CD4-positive, alpha-beta T cell treated with Interleukin-17A for 1 hour (primary cell): ENCODE measurements at places on chromosomes 6 and 20.
A peak's percentile ranks its signal among the peaks of the same experiment; 100 is the strongest.

- DNase-seq: peak; percentile 11
Observed at GRCh38 chr6:134422426-134423231, 104.7 kb upstream of the SGK1 start.

- no peak for DNase-seq
Observed at GRCh38 chr6:164214066-164214465, 799.5 kb downstream of the QKI start.

GRCh38 chr6:14079433-14079832 lies 38.1 kb upstream of the CD83 start:
- DNase-seq: no peak

- no peak for DNase-seq
Observed at GRCh38 chr6:134105940-134106339, 53.5 kb upstream of the SLC2A12 start.

- DNase-seq: no peak
Observed at GRCh38 chr6:16224409-16224808, 14.0 kb upstream of the GMPR start.

GRCh38 chr6:75217193-75217592 lies 11.3 kb upstream of the COL12A1 start:
- DNase-seq: no peak

DNA sequence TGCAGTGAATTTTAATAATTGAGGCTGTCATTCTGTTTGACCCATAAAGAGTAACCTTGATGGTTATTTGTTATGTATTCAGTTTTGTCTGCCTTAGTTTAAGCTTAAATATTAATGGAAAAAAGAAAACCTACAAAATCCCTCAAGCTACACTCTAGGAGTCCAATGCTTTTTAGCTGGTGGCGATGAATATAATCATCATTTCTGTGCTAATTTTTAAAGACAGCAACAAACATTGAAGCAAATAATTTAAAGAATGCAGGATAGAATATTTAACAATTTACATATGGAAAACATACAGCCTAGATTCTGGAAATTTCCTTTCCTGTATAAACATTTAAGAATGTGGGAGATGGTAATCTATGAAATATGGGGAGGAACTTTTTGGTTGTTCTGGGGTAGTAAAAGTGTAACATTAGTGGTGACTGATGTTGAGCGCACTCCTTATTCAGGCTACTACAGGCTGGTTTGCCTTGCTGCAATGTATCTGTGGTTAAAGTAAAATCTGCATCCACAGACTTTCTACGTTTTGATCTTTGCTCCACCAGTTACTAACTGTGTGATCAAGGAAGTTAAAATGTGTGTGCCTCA lies 287.9 kb upstream of the DEFB112 start:
- no peak for DNase-seq

DNA sequence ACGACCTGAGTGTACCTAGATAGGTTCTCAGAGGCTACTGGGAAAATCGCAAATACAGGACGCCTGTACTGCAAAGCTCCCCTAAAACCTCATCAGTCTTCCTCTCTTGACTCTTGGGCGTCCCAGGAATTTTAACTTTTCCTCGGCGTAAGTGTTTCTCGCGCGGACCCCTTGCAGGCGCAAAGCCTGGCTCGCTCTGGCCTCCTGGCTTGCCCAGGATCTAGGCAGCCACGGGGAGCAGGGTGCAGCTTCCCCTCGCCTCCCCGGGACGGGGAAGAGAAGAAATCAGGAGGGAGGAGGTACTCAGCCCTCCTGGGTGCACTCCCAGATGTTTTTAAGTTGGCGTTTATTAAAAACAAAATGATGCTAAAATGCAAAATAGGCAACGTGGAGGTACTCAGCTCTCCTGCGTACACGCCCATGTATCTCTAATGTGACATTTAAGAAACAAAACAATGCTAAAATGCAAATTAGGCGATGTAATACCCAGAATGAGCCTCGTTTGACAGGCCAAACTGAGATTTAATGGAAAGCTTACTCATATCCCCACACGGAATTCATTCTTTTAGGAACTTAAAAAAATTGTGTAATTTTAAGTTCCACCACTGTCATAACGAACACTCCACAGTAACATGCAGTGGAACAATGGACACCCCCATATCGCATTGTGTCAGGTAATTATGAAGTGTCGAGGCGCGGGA lies 1.6 kb upstream of the SOBP start:
- no peak for DNase-seq

GRCh38 chr20:815914-816606 lies 17.5 kb upstream of the FAM110A start:
- DNase-seq: peak; percentile 72

DNA sequence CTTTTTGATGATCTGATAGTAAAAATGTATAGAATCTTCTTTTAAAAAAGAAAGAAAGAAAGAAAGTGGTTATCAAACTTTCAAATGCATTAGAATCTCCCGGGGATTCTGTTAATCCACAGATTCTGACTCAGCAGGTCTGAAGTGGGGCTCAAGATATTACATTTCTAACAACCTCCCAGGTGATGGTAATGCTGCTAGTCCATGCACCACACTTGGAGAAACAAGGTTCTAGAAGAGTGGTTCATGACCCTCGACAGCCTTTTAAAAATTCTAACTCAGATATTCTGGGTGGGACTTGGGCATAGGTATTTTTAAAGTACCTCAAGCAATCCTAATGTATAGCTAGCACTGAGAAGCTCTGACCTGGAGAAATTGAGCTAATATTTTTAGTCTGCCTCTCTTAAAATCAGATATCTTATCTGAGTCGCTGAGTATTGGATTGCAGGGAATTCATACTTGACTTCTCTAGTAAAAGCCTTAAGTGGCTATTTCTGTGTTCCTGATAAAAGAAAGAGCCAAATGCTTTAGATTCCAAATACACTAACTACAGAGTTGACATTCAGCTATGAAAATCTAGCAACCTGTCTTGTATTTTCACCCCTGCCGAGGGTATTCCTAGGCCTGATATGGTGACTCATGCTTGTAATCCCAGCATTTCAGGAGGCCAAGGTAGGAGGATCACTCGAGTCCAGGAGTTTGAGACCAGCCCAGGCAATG lies 252.4 kb downstream of the PHACTR1 start:
- DNase-seq: no peak

DNA sequence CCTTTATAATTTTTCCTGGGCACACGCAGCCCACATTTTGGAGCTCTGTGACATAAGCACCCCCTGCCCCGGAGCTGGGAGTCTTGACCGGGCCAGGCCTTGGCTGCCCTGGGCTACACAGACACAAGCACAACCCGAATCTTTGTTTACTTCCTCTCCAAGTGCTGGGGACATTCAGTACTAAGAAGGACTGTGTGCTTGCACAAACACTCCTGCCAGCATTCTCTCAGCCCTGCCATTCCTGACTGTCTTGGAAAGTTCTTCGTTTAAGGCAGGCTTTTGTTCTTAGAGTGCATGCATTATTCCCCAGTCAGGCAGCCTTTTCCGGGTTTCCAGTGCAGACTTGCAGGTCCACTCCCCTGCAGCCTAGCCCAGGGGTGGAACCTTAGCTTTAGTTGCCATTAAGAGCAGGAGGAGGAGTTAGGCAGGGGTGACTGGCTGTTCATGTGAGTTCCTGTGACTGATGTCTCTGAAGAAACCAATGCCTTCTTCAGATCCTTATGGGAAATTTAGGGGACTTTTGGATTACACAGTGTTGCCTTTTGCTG lies 28.6 kb downstream of the FOXO3 start:
- no peak for DNase-seq

GRCh38 chr6:12223383-12223782 lies 66.8 kb upstream of the EDN1 start:
- DNase-seq: no peak

DNA sequence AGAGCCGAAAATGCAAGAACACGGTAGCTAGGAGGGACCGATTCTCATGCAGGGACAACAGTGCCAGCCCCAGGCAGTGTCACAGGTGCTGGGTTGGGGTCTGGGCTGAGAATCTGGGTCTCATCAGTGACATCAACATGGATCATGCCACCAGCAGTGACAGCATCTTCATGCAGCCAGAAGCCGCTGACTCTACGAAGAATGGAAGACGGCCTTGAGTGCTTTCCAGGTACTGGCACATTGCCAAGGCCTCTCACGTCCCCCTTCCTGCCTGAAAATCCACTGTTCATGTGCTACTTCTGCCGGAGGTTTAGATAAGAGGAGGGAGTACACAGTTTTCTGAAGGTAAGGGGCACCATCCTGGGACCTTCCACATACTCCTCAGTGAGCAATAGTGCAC lies 141.1 kb upstream of the FOXQ1 start:
- DNase-seq: no peak

GRCh38 chr6:105482227-105482844 lies 79.5 kb upstream of the PREP start:
- peak; percentile 30 for DNase-seq

- DNase-seq: no peak
Observed at GRCh38 chr6:23244300-23244699, 674.9 kb downstream of the HDGFL1 start.

- DNase-seq: no peak
Observed at GRCh38 chr20:62336775-62337557, 30.1 kb downstream of the LAMA5 start.

DNA sequence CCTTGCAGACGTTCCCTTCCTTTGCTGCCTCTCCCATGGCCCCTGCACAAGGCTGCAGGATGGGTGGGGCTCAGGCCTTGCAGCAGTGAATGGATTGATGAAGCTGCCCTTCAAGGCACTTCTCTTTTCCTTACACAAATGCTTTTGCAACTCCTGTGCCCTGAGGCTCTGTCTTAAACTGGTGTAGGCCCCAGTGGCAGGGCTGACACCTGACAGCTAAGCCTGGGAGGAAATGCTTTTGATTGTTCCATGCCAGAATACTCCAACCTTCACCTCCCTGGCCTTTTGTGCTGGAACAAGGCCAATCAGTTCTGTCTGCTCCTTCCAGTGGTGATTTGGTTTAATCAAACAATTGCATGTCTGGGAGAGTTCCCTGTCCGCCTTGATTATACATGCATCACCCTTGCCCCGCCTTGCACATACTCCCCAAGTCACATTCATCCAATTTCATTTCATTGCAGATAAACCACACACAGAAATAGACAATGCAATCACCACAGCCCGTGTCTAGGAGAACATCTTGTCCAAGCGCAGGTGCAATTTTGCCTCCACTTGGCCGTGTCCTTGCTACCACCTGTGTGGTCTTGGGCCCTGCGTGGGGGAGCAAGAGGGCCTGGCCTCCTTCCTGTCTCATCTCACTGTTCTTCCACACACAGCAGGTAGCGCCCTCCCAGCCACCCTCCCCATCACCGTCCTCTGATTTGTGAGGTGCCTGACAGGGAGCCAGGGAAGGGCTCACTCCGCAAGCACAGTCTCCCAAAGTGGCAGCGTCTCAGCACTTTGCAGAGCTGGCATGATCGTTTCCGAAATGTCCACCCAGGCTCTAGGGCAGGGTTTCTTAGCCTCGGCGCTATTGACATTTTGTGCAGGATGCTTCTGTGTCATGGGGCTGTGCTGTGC lies 120.4 kb downstream of the CDH26 start:
- DNase-seq: no peak

GRCh38 chr6:69279805-69280204 lies 517.0 kb downstream of the LMBRD1 start:
- DNase-seq: no peak

DNA sequence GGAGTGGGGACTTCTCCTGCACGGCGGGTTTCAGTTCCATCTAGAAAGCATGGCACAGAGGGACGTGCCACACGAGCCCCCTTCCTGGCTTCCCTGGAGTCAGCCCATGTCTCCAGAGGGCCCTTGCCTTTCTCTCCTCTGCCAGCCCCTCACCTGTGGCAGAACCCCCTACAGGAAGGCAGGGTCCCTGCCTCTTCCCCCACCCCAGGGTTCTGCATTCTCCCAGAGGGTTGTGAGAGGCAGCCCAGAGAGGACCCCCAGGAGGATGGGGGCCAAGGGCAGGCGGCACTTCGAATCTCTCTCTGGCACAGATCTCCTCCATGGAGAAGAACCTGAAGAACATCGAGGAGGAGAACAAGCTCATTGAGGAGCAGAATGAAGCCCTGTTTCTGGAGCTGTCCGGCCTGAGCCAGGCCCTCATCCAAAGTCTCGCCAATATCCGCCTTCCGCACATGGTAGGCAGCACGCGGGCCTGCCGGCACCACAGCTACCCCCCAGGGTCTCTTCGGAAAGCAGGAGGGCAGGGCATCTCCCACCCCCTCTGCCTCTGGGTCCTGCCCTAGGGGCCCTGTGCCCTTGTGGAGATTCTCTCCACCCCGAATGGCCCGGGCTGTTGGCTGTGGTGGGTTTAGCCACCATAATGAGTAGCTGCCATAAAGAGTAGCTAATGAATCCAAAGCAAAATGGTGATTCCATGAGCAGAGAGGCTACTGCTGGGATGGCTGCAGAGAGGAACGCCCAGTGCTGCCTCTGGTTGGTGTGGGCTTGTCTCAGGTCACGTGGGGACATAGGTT lies 15.9 kb upstream of the PCMTD2 start:
- DNase-seq: no peak

DNA sequence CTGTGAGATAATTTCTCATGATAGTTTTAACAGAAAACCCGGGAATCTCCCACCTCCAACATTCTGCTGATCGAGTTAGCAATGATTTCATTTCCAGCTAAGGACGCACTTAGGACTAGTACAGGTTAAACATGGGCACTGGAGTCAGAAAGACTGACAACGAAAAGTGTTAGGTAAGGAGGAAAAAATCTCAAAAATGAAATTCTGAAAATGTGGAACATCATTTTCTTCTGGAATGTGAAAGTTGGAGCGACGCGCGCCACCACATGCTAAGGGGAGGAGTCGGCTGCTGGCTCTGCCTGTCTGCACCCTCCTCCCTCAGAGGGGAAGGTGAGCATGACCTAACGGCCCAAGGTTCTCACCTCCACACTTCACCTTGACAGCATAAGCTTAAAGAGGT lies 221.6 kb upstream of the KCNG1 start:
- no peak for DNase-seq

- DNase-seq: no peak
Observed at GRCh38 chr6:132812756-132813172, 1.6 kb upstream of the RPS12 start.

DNA sequence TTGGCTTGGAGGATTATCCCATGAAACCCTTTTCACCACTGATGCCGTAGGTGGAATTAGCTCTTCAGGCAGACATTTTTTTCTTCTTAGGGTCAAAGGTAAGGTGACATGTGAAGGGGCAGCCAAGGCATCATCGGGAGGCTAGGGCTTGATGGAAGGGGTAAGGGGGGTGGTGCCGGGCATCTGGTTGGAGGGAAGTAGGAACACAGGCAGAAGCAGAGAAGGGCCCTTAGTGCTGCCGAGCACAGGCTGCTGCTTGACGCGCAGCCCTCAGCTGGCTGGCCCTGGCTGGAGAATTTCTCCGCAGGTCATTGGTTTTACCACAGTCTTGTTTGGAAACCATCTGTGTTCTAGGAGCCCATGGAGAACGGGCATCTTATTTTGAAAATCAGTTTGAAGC lies 54.7 kb downstream of the TRAF3IP2 start:
- no peak for DNase-seq

- no peak for DNase-seq
Observed at GRCh38 chr6:42047213-42047590, 3.1 kb upstream of the TAF8 start.

DNA sequence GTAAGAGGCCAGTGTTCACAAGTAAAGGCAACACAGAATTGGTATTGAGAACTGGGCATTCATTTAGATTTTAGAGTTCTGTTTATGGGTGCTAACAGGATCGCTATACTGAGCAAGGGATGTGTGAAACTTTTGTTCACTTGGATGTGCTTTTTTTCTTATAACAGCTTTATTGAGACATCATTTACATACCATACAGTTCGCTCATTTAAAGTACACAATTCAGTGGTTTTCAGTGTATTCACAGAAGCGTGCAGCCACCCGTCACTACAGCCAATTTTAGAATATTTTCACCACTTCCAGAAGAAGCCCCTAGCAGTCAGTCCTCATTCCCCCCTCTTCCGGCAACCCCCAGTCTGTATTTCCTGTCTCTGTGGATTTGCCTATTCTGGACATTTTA lies 48.7 kb downstream of the GFRA4 start:
- DNase-seq: no peak
